Pancreas (tissue), 10 donors: ENCODE measurements at places on chromosomes 13 and 19. TPM values are rescaled to one million over a fixed set of nuclear protein-coding genes. Genes with fewer than 3 reads are reported as not detected.

Gene VPS36
- 15.6 TPM for total RNA-seq

Gene CEACAM8
- not detected for total RNA-seq

Gene GPR4
- 1.2 TPM for total RNA-seq

Gene MISP3
- 7.9 TPM for total RNA-seq

Gene KIR2DL1
- not detected for total RNA-seq

Gene SLC8A2
- 6.1 TPM for total RNA-seq
